CD4-positive, alpha-beta T cell treated with Interleukin-21 for 1 hour (primary cell): ENCODE measurements at places on chromosomes 4 and X.

- no peak for DNase-seq
Measured at GRCh38 chr4:54954656-54955388, 170.6 kb downstream of the KDR start.

DNA sequence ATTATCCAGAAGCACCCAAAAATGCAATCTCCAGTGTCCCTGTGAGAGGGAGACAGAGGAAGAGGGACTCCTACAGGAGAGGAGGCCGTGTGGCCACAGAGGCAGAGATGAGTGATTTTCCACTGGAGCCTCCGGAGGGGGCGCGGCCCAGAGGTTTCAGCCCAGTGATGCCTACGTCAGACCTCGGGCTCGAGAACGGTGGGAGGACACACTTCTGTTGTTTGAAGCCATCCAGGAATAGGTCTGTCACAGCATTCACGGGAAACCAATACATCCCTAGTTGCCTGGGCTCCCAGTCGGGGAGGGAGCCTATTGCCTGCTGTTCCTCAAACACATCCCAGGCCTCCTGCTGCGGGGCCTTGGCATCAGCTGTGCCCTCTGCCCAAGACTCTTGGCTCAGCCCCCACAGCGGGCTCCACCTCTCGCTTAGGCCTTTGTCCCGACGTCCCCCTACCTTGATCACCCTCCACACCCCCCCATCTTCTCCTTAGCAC lies 39.2 kb upstream of the HMX1 start:
- DNase-seq = no peak

GRCh38 chr4:57278780-57279179 lies 168.6 kb upstream of the IGFBP7 start:
- DNase-seq = no peak

GRCh38 chrX:1529328-1529727 lies 7.7 kb downstream of the P2RY8 start:
- no peak for DNase-seq

GRCh38 chrX:70289168-70289792 lies 447 bp downstream of the PDZD11 start:
- DNase-seq = no peak

DNA sequence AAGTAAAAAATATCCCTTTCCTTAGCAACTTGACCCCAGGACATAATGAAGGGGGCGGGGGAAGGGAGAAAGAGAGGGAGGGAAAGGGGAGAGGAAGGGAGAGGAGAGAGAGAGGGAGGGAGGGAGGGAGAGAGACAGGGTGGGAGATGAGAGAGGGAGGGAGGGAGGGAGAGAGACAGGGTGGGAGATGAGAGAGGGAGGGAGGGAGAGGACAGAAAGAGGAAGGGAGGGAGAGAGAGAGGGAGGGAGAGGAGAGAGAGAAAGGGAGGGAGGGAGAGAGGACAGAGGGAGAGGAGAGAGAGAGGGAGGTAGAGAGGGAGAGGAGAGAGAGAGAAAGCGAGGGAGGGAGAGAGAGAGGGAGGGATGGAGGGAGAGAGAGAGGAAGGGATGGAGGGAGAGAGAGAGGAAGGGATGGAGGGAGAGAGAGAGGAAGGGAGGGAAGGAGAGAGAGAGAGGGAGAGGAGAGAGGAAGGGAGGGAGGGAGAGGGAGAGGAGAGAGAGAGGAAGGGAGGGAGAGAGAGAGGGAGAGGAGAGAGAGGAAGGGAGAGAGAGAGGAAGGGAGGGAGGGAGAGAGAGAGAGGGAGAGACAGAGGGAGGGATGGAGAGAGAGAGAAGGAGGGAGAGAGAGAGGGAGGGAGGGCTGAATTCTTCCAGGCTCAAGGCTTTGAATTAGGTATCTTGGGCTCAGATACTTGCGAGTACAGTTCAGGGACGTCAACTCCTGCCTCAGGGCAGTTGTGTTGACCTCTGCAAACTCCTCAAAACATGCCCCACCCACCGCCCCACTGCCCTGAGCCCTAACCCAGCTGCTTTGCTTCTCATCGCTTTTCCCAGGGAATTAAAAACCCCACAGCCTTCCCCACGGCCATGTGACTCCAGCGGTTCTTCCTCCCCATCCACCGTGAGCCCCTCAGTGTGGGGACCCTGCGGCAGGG lies 40.0 kb upstream of the ADRA2C start:
- no peak for DNase-seq

GRCh38 chr4:33467291-33467690 lies 2747.1 kb downstream of the PCDH7 start:
- no peak for DNase-seq

- peak; percentile 3 for DNase-seq
Measured at GRCh38 chrX:41293269-41293668, 40.7 kb upstream of the DDX3X start.

- no peak for DNase-seq
Measured at GRCh38 chr4:2443956-2444740, 24.8 kb upstream of the RNF4 start.

GRCh38 chr4:39442998-39443397 lies 15.7 kb downstream of the RPL9 start:
- DNase-seq = no peak

- no peak for DNase-seq
Measured at GRCh38 chr4:152342293-152342692, 193.6 kb downstream of the FBXW7 start.

GRCh38 chr4:95410387-95410977 lies 138.3 kb downstream of the UNC5C start:
- no peak for DNase-seq

DNA sequence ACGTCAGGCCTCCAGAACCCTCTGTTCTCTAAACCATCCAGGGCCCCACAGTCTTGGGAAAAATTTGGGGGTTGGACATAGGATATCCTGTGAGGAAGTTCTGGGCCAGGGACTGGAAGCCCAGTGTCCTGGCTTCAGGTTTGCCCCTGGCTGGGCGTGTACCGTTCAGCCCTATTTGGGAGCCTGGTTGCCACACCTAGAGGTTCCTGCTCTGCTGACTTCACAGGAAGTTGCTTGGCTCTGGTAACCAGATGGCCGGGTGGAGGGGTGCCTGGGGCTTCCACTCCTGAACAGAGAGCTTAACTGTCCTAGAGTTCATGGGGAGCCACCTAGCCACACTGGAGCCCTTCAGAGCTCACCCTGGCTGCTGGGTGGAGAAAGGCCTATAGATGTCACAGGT lies 1.1 kb downstream of the TAFAZZIN start:
- DNase-seq = peak; percentile 58

- no peak for DNase-seq
Measured at GRCh38 chr4:37767546-37767945, 58.9 kb upstream of the PGM2 start.

DNA sequence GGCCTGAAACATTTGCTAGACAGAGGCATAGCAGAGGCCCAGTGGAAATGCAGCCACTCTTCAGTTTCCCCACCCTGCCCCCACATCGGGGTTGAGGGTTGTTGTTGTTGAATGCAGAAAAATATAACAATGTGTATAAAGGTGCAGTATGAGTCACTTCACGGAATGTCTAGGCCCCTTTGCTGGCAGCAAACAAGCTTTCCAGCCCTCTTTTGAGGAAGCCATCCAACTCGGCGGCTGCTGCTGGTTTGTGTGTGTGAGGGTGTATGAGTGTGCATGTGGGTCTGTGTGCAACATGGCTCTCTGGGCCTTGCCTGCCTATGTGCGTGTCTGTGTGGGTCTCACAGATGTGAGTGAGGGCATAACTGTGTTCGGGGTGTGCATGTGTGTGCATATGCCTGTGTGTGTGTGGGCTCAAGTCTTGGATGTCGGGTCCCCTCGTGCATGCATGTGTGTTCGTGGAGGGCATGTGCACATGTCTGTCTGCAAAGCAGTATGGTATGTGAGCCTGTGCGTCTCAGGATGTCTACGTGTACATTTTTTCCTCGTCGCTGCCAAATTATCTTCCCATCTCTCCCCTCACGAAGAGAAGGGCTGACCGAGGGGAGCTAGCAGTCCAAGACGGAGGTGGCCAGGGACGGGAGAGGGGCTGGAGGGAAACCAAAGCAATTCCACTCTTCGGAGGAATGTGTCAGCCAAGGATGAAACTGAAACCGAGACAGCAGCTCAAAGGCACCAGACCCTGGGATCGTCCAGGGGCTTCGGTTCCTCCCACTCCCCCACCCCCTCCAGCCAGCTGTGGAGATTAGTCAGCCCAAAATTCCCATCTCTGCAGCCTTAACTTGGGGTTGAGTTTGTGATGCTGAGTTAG lies 8.4 kb upstream of the ELF4 start:
- no peak for DNase-seq

- no peak for DNase-seq
Measured at GRCh38 chrX:12779534-12779933, 11.7 kb upstream of the PRPS2 start.

DNA sequence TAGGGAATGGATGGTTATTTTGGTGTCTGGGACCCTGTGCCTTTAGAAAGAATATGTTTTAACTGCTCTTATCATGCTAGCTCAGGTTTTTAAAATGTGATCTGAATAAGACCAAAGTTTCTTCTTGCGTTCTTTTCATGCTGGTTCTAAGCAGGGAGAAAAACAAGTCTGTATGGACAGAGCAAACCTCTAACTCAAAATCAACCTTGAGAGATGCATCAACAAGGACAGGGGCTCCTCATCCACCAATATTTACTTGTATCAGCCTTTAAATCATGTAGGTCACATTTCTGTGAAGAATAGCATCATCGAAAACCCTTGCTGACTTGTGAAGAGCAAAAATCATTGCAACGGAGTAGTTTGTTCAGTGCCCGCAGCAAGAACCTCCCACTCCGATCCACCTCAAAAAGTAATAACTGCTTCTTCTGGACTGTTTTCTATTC lies 1.2 kb downstream of the ATP10D start:
- DNase-seq = no peak
